ENCODE measurements at places on chromosomes 7 and 10.

GRCh38 chr10:75531571-75532031, 100.2 kb downstream of the LRMDA start:
- peak overlapping the region; percentile 38 for H3K27ac ChIP-seq
- H3K27me3 ChIP-seq: no peaks in the 10 kb centered on the region
- H3K4me1 ChIP-seq: peaks cover 21% of the 10 kb centered on the region

DNA sequence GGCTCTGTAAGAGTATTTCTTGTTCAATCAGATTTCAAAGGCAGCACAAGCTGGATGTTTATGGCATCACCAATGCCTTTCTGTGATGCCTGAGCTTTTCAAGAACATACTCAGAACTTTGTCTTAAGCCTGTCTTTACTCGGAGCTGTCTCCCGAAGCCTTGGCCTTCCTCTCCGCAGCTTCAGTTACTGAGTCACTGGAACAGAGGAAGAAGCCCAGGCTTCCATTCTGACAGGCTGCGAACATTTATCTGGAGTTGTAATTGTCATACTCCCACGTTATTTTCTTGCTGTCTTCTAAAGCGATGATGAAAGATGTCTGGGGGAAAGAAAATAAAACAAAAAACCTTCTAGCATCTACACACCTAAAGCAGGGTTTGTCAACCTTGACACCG, 43.9 kb downstream of the GRK5 start:
- H3K27ac ChIP-seq: peak overlapping the region; percentile 95
- H3K4me1 ChIP-seq: peaks cover 68% of the 10 kb centered on the region
- H3K4me3 ChIP-seq: peak overlapping the region; percentile 13
- H3K36me3 ChIP-seq: no peaks in the 10 kb centered on the region
- no peaks in the 10 kb centered on the region for H3K27me3 ChIP-seq

DNA sequence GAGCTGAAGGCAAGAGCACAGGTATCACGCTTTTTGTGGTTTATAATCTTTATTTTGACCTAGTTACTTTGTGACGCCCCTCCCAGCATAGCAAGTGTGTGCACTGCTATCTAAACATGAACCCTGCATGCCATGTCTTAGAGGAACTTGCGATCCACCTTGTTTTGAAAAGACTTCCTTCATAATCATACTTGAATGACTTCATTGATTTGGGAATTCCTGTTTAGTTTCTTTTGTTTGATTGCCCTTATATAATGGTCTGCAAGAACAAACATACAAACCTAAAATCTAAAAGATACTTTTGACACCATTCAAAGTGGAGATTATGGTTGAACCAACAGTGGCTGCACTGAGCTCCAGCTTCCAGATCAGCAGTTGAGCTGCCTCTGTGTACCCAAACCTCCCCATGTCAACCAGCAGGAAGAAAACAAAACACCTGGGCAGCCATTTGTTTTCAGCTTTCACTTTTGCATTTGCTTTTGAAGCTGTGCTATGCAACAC, 132.6 kb downstream of the CELF2 start:
- H3K4me1 ChIP-seq: no peaks in the 10 kb centered on the region
- no peak overlapping the region for H3K4me3 ChIP-seq
- no peak overlapping the region for H3K27ac ChIP-seq

GRCh38 chr7:50282813-50283605, 21.5 kb upstream of the IKZF1 start:
- H3K27ac ChIP-seq: no peak overlapping the region
- no peak for DNase-seq
- H3K4me3 ChIP-seq: no peak overlapping the region
- no peaks in the 10 kb centered on the region for H3K36me3 ChIP-seq
- H3K27me3 ChIP-seq: no peaks in the 10 kb centered on the region
- no peaks in the 10 kb centered on the region for H3K4me1 ChIP-seq

GRCh38 chr7:108358553-108358952, 97.7 kb downstream of the NRCAM start:
- H3K36me3 ChIP-seq: no peaks in the 10 kb centered on the region
- H3K27ac ChIP-seq: peak overlapping the region; percentile 9
- H3K27me3 ChIP-seq: no peaks in the 10 kb centered on the region
- peak; percentile 91 for DNase-seq
- H3K4me1 ChIP-seq: peaks cover 4% of the 10 kb centered on the region
- no peak overlapping the region for H3K4me3 ChIP-seq
